ENCODE measurements at places on chromosomes 2 and 18.

- no peak for DNase-seq
Measured at GRCh38 chr2:9299161-9300100, 92.8 kb downstream of the ASAP2 start.

- DNase-seq: no peak
Measured at GRCh38 chr2:204846471-204846870, 301.2 kb downstream of the PARD3B start.

DNA sequence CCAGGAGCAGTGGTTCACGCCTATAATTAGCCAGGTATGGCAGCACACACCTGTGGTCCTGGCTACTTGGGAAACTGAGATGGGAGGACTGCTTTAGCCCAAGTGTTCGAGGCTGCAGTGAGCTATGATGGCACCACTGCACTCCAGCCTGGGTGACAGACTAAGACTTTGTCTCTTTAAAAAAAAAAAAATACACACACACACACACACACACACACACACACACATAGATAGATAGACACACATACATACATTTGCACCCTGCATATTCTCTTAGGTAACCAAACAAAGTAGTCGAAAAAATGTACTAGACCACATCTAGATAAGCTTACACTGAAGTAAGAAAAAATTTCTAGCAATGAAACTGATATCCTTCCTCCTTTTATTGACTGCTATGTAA lies 86.8 kb downstream of the OLA1 start:
- no peak for DNase-seq

DNA sequence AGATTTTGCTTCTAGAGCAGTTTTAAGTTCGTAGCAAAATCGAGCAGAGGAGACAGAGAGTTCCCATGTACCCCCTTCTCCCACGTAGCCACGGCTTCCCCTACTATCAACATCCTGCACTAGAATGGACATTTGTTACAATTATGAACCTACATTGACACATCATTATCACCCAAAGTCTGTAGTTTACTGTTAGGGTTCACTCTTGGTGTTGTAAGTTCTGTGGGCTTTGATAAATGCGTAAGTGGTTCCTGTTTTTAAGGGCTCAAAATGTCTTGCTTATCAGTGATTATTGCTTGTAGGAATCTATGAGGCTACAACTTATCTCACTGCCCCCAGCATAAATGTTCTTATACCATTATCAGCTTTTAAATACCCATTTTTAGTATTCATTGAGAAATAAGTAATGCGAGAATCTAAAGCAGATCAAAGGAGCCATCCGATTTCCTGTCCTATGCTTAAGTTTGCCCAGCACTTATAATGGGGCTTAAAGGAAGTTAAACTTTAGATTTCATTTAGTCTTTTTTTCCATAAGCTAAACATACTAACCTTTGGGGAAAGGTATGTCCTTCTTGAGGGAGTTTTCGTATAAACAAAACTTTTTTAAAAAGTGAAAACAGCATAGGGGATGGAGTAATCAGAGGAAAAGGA lies 118.7 kb downstream of the HAUS1 start:
- no peak for DNase-seq

DNA sequence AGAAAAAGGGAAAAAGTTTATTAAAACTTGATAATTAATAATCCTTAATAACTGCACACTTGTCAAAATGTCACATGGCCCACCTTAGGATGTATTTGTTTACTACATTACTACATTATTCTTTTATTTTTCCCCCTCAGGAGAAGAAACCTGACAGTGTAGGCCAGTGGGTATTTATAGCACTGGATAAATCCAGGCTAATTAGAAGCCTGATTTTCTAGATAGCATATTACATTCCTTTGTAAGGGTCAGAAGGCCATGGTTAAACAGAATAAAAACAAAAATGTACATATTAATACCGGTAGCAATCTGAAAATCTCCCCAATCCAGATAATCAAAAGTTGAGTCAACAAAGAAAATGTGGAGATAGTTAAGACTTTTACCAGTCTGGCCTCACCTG lies 21.5 kb upstream of the KIDINS220 start:
- no peak for DNase-seq

DNA sequence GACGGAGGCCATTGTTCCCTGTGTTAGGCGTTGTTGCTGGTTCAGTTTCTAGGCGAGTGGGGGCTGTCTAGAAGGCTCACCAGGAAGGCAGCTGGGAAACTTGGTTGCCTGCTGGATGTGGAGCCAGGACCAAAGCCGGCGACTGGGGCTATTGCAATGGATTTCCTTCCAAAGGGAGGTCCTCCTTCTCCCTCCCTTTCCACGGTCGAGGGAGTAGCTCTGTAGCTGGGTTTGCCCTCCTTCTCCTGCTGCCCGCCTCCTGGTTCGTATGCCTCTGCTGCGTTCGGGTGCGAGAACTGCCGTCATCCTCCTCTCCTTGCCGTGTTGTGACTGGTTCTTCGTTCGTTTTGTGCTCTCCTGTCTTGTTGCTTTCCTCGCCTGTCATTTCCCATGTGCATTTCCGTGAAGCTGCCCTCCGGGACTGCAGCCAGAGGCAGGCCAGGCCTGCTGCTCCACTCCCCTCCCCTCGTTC lies 203.4 kb downstream of the NEDD4L start:
- no peak for DNase-seq

GRCh38 chr18:61503688-61504087 lies 170.5 kb downstream of the CDH20 start:
- peak; percentile 21 for DNase-seq

- peak; percentile 98 for DNase-seq
Measured at GRCh38 chr2:26757873-26758789, 6.0 kb upstream of the SLC35F6 start.

DNA sequence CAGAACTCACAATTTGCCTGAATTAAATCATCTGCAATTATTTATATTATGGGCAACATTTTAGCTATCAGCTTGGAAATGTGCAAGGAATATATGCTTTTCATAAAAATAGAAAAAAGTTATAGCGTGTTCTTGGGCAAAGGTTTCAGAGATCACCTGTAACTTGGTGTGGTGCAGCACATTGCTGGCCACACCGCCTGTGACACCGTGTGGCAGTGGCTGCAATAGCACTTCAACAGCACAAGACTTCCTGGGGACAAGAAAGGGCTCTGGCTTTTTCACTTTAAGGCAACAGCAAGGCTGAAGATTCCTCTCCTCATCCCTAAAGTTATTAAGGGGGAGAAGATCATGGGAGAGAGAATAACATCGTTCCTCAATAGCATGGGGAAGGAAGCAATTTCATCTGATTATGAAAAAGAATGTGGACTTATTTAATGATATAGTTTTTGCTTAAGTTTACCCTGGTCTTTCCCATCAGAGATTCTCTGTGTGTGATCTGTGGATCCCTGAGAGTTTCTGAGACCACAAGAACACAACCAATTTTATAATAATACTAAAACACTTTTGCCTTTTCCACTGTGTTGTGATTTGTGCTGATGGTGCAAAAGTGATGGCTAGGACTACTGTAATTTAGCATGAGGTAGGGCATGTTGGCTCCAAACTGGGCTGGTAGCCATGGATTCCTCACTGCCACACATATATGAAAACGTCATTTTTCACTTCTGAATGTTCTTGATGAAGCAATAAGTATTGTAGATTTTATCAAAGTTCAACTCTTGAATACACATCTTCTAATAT lies 15.0 kb upstream of the SERPINB3 start:
- DNase-seq: no peak

DNA sequence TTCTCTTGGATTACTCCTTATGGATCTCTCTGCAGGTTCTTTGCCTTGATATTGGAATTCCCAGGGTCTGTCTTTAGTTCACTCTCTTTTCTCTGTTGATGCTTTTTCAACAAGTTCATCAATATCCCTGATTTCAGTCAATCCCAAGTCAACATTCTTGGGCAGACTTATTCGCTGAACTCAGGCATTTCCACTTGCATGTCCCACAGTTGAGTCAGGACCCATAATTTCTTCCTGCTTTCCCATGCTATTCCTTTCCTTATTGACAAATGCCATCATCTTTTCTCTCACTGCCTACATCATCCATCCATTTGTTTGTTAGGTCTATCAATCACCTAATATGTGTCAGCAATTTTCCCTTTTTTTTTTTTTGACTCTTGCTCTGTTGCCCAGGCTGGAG lies 11.6 kb downstream of the GPD2 start:
- peak; percentile 36 for DNase-seq

- DNase-seq: peak; percentile 28
Measured at GRCh38 chr2:220789961-220790360, 782.1 kb downstream of the EPHA4 start.

- no peak for DNase-seq
Measured at GRCh38 chr2:197086500-197086899, 160.0 kb upstream of the PGAP1 start.

DNA sequence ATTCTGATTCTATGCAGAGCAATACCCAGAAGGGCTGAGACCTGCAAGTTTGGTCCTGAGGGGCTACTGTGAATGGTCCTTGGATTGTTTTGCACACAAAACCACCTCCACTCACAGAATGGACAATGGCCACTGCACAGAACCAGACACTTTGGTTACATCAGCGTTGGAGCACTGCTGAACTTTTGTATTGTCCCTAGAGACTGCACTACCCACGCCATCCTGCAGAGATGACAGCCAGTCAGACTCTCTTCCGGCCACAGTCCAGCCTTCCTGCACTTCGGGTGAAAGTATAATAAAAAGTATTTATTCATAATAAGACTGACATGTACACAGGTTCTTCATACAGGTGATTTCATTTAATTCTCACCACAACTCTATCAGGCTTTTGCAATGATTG lies 35.7 kb downstream of the CELF4 start:
- DNase-seq: no peak

GRCh38 chr2:25421820-25422411 lies 80.2 kb upstream of the DNMT3A start:
- DNase-seq: no peak

GRCh38 chr2:179226203-179226960 lies 38.2 kb downstream of the SESTD1 start:
- no peak for DNase-seq

- no peak for DNase-seq
Measured at GRCh38 chr2:151922845-151923666, 94.8 kb upstream of the ARL5A start.

DNA sequence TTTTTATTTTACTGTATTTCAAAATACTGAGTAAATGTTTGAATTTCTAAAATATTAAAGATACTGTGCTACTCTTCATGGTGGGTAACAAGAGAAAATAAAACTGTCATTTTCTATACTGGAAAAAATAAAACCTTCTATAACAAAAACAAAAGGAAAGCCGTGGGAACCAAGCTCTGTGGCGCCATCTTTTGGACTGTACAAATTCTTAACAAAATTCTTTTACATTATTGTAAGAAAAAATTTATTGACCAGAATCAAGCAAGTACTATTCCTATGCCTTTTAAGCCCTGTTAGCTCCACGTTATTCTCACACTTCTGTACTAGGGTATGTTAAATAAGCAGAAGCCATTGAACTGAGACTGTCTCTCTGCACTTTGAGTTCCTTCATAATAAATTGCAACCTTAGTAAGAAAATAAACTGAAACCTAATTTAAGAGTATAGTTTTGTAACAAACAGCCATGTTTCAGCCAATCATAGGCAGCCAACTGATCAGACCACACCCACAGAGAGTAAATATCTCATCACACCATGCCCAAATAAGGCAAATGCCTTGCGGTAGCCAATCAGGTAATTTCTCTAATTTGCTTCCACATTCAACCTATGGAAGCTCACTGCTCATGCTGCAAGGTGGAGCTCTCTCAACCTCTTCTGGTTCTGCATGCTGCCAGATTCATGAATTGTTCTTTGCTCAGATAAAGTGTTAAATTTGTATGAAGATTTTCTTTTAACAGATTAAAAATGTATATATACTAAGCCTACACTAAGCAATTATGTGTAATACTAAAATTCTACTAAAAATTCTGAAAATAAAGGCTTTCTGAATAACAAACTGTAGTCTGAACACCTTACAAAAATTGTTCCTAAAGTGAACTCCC lies 42.2 kb downstream of the HIBCH start:
- DNase-seq: peak; percentile 67

DNA sequence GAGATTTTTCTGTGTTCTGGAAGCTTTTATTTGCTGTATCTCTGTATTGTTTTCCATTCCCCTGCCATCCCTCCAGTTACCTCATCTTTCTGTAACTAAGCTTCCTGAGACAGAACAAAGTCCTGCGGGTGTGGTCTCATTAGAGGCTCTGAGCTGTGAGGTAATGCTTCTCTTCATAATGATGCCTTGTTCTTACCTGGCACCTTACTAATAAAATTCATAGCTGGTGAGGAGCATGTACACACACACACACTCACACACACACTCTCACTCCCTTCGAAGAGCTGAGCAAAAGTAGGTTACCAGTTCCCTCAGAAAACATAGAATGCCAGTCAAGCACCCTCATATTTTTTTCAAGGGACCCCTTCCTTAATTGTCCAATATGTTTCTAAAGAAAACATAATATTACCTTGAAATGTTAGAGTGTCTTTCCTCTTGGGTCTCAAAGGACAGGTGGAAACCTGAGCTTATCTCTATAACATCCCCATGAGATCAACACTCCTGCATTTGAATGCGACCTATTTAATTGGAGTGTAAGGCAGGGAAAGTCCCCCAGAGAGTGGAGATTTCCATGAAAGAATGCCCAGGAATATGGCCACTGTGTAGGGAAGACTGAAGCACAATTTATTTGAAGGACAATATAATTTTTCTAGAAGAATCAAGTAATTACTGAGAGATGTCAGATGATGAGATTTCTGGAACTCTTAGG lies 161.6 kb upstream of the NCK2 start:
- DNase-seq: no peak

- no peak for DNase-seq
Measured at GRCh38 chr2:16152071-16152927, 211.9 kb downstream of the MYCN start.

- no peak for DNase-seq
Measured at GRCh38 chr2:17476064-17476463, 42.2 kb downstream of the RAD51AP2 start.

GRCh38 chr2:205682239-205682970 lies at the start of gene NRP2:
Gene NRP2 (plus strand): TSS chr2:205682501. CDS start chr2:205683291, 790 bp downstream.
- DNase-seq: peak; percentile 82

DNA sequence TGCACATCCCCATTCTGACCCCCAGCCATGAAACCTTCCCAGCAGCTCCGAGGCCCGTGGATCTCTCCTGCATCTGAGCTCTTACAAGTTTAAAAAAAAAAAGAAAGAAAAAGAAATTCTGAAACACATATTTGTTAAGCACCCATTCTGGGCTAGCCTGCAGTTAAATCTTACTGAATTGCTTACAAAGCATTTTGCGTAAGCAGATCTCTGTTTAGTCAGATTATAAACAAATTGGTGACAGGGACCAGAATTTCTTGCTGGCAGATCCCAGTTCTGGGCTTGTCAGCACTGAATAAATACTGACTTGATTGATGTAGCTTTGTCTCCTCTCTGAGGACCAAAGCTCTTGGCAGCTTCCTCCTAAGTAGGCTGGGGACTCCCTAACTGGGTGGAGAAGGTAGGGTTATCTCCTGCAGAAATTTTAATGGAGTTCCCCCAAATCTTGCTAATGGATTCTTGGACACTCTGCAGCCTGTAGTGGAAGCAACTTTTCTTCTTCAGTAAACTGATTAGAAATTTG lies 160.9 kb downstream of the MIB1 start:
- DNase-seq: no peak

DNA sequence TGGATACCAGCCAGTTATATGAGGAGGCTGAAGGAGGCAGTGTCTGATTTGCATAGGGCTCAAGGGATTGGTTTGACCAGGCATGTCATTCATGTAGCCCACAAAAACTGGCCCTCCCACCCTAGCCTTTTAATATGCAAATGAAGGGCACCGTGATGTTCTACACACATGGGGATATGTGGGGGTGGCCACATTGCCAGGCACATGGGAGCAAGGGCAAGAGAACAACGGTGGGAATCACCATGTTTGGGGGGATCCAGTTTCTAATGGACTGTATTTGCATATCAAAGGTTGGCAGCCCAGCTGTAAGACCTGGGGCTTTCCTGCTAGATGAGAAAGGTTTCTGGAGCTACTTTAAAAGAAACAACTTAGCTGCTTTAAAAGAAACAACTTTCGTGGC lies 65.1 kb upstream of the SLC25A52 start:
- DNase-seq: no peak
